ENCODE measurements at places on chromosomes 3 and 15.

- DNase-seq = no peak
Measured at GRCh38 chr15:39454189-39454986, 126.5 kb upstream of the THBS1 start.

- DNase-seq = no peak
Measured at GRCh38 chr15:76197703-76198455, 113.4 kb downstream of the ETFA start.

GRCh38 chr3:141294848-141295247 is 63.2 kb downstream of the PXYLP1 start:
- DNase-seq = no peak

DNA sequence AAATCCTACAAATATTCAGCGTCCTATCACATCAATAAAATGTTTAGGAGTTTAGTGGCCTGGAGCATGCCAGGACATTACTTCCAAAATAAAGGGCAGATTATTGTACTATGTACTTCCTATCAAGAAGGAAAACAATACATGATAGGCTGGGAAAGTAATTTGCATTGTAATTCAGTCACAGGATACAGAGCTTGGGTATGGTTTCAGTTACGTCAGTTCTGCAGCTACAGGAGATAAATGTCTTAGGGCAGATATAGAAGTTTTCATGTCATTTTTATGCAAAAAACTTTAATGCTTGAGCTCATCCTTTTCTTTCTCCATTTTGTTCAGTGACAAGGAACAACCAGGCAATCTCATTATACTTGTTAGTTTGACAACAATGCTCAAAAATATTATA is 155.2 kb downstream of the NFKBIZ start:
- no peak for DNase-seq

- DNase-seq = no peak
Measured at GRCh38 chr3:94175677-94176076, 112.8 kb downstream of the NSUN3 start.

GRCh38 chr15:94323076-94323475 is 91.7 kb downstream of the MCTP2 start:
- DNase-seq = no peak

- no peak for DNase-seq
Measured at GRCh38 chr3:122824465-122825381, 29.9 kb downstream of the SLC49A4 start.

DNA sequence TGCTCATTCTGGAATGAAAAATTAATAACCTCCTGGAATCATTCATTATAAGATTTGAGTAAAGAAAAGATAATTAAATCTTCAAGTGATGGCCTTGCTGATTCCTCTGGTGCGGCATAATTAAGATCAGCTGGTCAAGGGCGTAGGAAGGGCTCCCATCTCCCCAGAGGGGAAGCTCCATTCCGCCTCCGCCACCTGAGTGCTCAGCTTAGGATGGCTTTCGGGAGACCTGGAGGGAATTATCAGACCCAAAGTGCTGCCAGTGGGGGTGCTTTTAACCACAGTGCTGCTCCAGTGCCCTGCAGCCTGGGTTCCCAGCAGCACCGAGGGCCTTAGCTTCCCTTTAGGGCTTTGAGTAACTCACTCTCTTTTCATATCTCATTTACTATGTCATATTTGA is 556.6 kb upstream of the RGMA start:
- no peak for DNase-seq

DNA sequence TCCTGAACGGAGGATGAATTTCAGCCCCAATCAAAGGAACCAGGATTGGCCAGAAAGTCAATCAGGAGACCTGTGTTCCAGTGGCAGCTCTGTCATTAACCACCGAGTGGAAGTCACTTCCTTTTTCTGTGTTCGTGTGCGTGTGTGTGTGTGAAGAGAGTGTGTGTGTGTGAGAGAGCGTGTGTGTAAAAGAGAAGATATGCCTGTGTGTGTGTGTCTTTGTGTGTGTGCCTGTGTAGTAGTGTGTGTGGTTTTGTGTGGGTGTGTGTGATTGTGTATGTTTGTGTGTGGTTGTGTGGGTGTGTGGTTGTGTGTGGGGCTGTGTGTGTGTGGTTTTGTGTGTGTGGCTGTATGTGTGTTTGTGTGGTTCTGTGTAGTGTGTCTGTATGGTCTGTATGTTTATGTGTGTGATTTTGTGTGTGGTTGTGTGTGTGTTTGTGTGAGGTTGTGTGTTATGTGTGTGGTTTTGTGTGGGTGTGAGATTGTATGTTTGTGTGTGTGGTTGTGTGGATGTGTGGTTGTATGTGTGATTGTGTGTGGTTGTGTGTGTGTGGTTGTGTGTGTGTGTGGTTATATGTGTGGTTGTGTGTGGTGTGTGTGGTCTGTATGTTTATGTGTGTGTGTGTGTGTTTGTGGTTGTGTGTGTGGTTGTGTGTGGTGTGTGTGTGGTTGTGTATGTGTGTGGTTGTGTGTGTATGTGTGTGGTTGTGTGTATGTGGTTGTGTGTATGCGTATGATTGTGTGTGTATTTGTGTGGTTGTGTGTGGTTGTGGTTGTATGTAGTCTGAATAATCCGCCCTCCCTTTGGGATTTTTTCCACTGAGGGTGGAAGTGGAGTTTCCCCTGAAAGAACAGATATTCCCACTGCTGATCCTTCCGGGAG is 314.4 kb downstream of the SHQ1 start:
- DNase-seq = no peak

- no peak for DNase-seq
Measured at GRCh38 chr3:154921351-154921750, 158.8 kb upstream of the MME start.

DNA sequence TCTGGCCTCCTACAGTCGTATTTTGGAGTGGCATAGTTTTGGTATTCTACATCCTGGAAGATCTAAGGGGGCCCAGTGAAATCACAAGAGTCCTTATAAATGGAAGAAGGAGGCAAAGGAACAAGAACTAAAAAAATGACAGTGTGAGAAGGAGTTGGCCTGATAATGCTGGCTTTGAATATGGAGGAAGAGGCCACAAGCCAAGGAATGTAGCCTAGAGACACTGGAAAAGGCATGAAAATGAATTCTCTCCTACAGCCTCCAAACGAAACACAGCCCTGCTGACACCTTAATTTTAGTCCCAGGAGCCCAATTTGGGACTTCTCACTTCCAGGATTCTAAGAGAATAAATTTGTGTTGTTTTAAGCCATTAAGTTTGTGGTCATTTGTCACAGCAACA is 54.6 kb upstream of the LIPC start:
- DNase-seq = no peak

GRCh38 chr15:56428821-56429458 is 36.0 kb downstream of the MNS1 start:
- DNase-seq = peak; percentile 12

GRCh38 chr3:191476066-191476772 is 15.3 kb downstream of the PYDC2 start:
- DNase-seq = no peak

GRCh38 chr3:119738741-119739140 is 35.9 kb downstream of the CFAP91 start:
- DNase-seq = no peak

DNA sequence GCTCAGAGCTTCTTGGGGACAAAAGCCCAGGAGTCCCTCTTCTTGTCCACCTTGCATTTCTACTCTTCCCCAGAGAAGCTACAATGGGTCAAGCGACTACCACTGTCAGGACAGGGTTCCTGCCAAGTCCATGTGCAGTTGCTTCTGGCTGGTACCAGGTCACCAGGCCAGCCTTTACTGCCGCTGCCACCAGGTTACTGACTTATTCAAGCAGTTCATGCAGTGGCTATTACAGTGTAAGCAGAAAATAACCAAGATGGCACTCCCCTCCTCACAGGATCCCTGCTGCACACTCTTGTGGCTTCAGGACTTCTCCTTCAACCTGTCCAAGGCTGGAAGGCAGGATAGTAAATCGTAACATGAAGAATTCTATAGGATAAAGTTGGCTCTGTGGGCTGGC is 42.1 kb downstream of the CTDSPL start:
- DNase-seq = no peak

GRCh38 chr3:184259878-184260723 is 1.3 kb downstream of the CAMK2N2 start:
- DNase-seq = no peak

- no peak for DNase-seq
Measured at GRCh38 chr15:101187820-101188636, 63.8 kb downstream of the CHSY1 start.

GRCh38 chr3:157857440-157857839 is 248.8 kb downstream of the SHOX2 start:
- DNase-seq = no peak

- DNase-seq = no peak
Measured at GRCh38 chr3:107855710-107856109, 235.1 kb downstream of the CD47 start.

DNA sequence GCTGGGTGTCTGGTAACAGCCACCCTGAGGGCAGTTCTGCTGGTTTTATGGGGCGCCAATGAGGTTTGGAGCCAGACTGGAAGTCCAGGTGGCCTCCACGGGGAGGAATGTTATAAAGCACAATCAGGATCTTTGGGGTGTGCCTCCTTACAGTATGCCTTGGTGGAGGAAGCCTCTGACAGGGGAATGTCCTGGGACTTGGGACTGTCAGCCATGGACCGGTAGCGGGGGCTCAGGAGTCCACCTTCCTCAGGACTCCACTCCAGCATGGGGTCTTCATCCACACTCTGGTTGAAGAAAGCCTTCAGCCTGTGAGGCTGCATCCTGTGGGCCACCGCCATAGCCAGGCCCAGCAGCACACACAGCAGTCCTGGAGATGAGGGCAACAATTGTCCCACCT is 4.9 kb downstream of the DUOXA2 start:
- DNase-seq = no peak

GRCh38 chr3:168862466-168862865 is 766.7 kb upstream of the GOLIM4 start:
- DNase-seq = no peak

GRCh38 chr3:141412087-141412935 is 44.0 kb downstream of the ZBTB38 start:
- no peak for DNase-seq

DNA sequence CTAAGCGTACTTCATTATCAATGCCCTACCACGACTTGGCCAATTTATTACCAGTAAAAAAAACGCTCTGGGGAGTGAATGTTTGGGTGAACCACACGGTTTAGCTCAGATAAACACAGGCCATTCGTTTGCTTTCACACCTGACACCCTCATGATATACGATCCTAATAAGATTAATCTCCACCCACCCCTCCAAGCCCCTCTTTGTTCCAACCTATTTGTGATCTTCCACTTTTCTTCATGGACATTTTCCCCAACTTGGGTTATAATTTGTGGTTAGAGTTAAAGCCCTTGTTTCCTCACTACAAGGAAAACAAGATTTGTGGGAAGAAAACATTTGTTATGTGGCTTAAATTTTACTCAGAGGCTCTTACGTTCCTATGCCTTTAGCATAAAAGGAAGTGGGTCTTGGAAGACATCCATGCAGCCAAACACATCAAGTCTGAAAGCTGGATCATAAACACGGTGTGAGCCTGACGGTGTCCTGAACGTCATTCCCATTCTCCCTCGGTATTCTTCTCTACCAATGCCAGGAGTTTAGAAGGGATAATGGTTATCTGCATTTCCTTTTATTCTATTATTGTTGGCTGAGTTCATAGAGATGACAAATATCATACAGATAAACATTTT is 518.9 kb downstream of the NR2F2 start:
- no peak for DNase-seq

DNA sequence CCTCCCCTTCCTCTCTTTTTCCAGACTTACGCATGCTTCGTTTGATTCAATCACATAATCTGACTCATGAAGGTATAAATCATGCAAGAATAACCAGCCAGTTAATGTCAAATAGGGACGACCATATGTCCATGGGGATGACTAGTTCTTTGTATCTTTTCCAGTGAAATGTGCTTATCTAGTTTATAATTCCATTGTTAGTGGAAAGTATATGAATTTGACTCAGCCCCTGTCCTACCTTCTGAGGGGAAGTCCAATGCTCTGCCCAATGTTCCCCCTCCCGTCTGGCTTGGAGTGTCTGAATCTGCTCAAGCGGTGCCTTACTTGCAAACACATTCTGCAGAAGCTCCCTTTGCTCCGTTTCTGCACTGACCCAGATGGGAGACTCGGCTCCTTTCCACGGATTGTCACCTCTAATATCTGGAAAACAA is 55.0 kb upstream of the EPHB3 start:
- DNase-seq = no peak

DNA sequence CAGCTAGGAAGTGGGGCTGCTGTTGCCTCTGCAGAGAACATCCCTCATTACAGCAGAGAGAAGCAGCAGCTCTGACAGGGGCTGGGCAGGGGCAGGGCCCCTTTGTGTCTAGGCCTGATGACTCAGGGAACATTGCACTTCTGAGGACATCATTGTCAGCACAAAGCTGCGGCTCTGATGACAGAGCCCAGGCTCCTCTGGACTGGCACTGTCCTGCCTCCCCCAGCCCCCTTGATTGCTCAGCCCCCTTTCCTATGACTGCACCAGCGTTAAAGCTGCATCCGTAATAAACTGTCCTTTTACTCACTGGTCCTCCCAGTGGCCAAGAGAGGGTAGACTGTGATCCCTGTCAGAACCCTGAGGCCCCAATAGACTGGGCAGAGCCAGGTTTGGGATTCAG is 18.3 kb downstream of the TRH start:
- no peak for DNase-seq

GRCh38 chr3:38840987-38841386 is 25.0 kb upstream of the SCN10A start:
- no peak for DNase-seq

DNA sequence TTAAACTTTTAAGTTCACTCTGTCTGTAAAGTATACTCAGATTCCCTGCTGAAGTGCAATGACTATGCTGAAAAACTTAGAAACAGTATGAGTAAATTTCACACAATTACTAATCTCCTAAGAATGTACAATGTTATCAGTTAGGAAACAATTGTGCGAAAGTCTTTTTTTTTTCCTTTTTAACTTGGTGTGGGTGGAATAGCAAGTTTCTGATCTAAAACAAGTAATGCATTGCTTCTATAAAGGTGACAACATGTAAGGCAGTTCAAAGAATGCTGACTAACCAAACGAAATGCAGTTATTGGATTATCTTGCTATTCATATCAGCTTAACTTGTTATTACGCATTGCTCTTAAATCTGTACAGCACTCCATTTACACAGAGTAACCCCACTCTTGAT is 19.3 kb upstream of the SLC12A8 start:
- DNase-seq = no peak

GRCh38 chr3:187002915-187003314 is 72.6 kb downstream of the ST6GAL1 start:
- DNase-seq = no peak

GRCh38 chr15:77819048-77819850 is 186.5 kb upstream of the LINGO1 start:
- DNase-seq = no peak

DNA sequence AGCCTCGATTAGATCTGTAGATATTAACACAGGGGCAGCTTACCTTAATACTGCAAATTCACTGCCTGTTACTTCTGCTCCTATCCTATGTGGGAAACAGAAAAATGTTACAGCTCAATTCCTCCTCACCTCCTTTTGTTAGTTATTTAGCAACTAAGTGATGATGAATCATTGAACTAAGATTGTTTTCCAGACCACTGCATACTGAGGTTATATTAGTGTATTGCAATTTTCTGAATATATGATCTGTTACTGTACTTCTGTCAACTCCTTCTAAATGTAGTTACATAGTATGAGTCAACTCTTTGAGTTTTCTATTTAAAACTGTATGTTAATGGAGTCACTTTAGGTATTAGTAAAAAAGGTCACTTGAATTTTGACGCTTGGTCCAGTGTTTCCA is 331.5 kb upstream of the SLCO3A1 start:
- DNase-seq = no peak
